ENCODE measurements at places on chromosomes 5 and 9.

DNA sequence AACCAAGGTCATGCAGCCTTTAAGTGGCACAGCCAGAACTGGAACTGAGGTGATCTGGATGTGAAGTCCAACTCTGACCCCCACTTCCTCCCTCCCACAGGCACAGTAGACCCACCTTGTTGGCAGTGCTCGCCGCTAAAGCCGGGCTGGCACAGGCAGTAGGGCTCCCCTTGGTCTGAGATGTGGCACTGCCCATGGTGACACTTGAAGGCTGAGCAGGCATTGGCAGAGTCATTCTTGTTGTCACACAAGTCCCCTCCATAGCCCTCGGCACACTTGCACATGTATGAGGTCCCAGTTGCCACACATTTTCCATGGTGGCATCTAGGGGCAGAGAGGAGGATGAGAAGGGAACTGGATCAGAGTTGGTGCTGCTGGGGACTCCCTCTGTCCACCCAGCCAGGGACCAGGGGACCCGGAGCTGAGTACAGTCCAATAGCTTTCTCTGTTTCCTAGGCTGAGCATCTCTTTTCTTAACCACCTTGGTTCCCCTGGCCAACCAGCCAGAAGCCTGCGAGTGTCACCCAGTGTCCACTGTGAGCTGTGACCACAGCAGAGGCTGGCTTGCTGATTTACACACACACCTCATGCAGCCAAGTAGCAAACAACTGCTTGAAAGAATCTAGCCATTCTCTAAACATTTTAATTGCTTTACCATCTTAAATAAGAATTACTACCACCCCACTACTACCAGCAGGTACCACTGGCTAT lies 90.7 kb upstream of the PANK3 start:
- no peak for DNase-seq

DNA sequence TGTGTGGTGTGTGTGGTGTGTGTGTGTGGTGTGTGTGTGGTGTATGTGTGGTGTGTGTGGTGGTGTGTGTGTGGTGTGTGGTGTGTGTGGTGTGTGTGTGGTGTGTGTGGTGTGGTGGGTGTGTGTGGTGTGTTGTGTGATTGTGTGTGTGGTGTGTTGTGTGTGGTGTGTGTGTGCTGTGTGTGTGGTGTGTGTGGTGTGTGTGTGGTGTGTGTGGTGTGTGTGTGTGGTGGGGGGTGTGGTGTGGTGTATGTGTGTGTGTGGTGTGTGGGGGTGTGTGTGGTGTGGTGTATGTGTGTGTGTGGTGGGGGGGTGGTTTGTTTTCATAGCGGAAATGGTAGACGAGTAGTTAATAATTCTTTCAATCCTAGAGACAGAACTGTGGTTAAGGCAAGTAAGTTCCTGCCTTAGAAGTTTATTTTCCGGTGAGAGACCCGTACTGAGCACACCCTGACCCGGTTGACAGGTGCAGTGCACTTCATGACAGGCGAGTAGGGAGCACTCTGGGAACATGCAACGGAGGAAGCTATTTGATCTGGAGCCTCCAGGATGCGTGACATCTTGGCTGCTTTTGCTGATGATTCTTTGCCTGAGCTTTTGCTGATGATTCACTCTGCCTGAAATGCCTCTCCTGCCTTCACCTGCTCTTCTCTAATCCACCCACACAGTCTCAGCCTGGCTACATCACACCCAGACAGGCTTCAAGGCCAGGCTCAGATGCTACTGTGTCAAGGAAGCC lies 21.7 kb upstream of the FAT2 start:
- peak; percentile 63 for DNase-seq

- DNase-seq = no peak
These were observed 123.4 kb downstream of the CEMIP2 start for GRCh38 chr9:71644819-71645362.

DNA sequence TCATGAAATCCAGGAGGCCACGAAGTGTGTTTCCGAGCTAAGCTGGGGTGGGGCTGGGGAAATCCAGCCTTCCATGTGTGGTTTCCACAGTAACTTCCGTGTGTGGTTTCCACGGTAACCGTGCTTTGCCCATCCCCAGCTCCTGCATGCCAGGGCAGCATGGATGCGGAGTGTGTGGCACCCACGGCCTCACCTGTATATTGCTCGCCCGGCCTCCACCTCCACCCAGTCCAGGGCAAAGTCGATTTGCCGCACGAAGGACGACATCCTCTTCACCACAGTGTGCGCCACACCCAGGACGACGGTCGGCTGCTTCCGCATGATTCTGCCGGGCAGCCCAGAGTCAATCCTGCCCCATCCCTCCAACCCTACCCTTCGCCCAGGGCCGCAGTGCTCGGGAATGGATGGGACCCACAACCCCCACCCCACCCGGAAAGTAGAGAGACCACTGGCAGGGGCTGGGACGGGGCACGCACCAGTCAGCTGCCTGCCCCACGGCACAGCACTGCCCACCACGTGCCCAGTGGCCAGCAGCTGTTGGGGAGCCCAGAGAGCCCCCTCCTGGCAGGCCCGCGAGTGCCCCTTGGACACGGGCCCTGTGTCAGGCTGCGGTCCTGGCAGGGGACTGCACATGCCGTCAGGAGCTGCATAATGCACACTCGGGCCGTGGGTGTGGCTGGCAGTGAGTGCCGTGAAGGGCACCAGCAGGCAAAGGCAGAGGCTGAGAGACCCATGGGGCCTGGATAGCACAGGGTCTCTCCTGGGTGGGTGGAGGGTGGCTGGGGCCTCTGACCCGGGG lies 39.0 kb upstream of the NSMF start:
- DNase-seq = no peak

GRCh38 chr9:30522486-30522885 lies 1862.0 kb upstream of the ACO1 start:
- DNase-seq = no peak

- DNase-seq = no peak
These were observed 1697.1 kb upstream of the NUDT12 start for GRCh38 chr5:105259581-105260217.

GRCh38 chr9:78354324-78354973 lies 57.5 kb downstream of the PSAT1 start:
- DNase-seq = no peak

DNA sequence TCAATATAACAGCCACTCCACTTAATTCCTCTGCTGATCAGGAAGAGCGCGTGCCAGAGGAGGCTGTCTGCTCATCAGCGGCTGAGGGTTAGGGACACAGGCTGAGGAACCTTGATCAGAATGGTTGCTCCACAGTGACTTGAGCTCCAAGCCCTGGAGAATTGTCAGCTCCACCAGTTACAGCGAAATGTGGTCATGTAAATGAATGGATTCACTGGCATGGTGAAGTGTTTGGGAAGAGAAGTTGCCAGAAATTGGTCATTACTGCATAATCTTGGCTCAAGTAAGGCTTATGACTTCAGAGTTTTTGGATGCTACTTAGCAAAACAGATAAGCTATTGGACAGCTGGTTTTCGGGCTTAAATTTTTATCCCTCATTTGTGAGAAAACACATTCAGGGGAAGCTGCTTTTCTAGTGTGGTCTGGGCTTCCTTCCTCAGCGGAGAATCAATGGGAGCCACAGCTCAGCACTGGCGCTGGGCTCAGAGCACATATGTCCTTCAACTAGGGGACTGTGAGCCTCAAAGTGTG lies 65.0 kb downstream of the PRRT1B start:
- DNase-seq = no peak

GRCh38 chr9:134778156-134778555 lies 102.5 kb upstream of the FCN2 start:
- no peak for DNase-seq

- no peak for DNase-seq
These were observed 58.8 kb downstream of the GARNL3 start for GRCh38 chr9:127323393-127323792.

DNA sequence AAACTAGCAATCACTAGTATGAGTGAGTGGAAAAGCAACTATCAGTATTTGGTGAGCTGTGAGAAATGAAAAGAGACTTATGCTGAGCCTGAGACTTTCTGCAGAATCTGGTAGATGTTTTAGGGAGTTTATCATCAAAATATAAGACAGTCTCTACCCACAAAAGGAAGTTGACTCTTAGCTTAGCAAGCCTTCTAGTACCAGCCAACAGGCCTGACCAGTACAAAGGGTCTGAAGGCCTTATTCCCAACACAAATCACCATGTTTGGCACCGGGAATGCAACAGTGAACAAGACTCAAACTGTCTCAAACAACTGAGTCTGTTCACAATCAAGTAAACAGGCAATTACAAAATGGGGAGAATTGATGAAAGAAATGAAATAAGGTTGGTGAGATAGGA lies 244.4 kb downstream of the CWC27 start:
- no peak for DNase-seq

DNA sequence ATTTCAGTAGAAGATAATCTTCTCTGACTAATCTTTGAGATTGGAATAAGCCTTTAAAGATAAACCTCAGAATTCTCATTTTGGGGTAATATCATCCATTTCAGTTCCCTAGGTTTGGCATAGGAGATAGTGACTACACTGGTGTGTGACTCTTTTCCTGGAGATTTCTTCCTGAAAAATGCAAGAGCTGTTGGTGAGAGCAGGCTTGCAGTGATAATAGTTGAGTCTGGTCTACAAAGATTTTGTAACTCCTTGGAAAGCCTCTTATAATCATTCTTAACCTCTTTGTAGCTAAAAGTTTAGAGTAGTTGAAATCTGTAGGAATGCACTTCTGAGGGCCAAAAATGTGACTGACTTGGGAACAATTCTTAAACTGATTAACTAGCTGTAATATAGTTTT lies 23.4 kb downstream of the RANBP17 start:
- no peak for DNase-seq

GRCh38 chr9:127444921-127445850 lies 6.0 kb downstream of the RPL12 start:
- peak; percentile 16 for DNase-seq

DNA sequence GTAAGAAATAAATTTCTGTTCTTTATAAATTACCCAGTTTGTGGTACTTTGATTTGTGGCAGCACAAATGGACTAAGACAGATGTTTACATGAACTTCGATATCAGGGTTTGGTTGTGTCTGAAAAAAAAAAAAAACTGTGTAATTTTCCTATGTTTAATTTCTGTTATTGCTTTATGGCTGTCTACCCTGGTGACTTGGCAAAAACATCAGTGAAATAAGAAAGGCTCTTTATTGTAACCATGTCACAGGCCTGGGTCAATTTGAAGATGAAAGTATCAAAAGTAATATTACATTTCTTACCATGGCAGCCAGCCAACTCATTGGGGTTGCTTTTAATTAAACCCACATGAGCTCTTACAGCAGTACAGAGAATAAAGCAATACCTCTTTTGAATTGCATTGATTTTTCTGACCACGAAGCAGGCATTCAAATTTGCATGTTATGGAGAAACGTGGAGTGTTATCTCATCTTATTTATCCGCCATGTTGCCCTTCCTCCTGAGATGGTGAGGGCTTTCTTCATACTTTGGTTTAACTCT lies 20.6 kb upstream of the SV2C start:
- no peak for DNase-seq

DNA sequence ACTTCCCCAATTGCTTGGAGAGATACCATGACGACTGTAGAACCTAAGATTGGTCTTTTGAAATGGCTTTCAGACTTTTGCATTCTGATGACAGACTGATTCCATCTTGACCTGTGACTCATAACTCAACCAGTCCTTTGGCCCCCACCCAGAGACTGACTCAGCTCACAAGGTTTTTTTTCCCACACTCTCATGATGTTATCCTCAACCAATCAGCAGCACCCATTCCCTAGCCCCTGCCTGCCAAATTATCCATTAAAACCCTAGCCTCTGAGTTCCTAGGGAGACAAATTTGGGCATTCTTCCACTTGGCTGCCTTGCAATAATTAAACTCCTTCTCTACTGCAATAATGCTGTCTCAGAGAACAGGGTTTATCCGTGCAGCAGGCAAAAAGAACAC lies 1263.3 kb upstream of the CDH9 start:
- peak; percentile 83 for DNase-seq

- no peak for DNase-seq
These were observed 111.8 kb downstream of the UNC13B start for GRCh38 chr9:35273591-35273990.

DNA sequence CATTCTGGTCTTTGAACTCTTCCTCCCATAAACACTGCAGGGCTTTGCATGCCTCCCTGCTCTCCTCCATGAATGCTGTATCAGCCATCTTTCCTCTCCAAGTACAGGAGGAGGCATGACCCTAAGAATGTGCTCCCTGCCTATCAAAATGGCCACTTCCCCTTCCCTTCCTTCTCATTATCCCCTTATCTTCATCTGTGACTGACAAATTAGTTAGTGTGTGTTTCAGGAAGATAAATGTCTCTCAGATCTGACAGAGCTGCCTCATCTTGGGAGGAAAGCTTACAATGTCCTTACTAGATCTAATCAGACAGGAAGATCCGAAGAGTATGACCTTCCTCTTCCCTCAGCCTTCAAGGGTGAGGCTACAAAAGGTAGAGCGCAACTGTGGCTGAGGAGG lies 46.2 kb downstream of the TLR4 start:
- no peak for DNase-seq

DNA sequence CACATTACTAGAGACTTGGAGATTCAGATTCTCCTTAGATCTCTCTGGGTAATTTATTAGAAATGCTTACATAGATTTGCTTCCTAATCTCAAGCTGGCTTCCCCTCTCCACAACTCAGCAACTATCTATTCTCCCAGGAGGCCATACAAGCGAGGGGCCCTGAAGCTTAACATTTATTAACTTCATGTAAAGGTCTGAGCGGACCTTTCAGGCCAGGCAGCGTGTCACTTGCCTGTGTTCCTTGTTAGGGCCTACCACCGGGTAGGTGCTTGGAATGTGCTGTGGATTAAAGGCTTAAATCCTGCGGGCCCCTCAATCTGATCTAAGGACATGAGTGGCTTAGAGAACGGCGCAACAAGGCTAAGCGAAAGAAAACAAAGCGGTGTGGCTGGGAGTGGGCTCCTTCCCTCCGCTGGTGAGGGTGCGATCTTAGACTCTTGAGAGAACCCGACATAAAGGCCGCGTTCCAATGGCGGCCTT lies 712 bp upstream of the HSPA4 start:
- peak; percentile 40 for DNase-seq

DNA sequence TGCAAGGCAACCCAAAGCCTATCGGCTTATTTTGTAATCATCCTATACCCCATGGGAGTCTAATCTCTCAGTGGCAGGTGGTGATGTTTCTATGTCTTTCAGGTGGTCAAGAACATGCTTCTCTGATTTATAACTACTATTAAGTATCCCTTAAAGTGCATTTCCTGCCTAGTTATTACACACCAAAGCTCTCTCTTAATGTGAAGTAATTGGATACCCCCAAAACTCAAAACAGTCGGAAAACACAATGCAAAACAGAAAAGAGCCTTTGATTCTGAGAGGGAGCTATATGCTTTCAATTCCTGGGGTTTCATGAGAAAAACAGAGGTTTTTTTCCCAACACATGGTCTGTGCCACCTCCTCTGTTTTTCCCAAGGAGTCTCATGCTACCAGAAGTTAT lies 416.4 kb downstream of the CSNK1G3 start:
- no peak for DNase-seq

- no peak for DNase-seq
These were observed 978 bp upstream of the RGS14 start for GRCh38 chr5:177356746-177357145.

GRCh38 chr5:39906146-39906545 lies 481.4 kb upstream of the DAB2 start:
- peak; percentile 5 for DNase-seq

DNA sequence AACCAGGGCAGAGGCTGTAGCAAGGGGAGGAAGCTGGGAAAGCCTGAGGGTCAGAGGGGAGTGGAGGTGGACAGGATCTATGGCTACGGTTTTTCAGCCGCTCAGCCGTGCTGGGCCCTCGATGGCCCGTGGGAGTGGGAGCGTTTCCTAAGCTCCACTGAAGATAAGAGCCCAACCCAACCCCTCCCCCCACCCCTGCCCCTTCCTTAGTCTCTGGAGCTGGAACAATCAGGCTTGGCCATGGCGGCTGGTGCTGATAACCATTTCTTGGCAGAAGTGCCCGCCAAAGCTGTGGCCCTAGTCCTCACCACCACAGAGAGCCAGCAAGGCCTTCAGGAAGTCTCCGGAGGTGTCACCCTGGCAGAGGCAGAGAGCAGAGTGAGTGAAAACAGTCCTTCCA lies 20.3 kb upstream of the TNIP1 start:
- no peak for DNase-seq

All from ACHN (cell line).